Vagina (tissue), 2 donors: ENCODE measurements at places on chromosomes 7 and 10. TPM values are rescaled to one million over a fixed set of nuclear protein-coding genes. Genes with fewer than 3 reads are reported as not detected.

The OTUD1 gene
- total RNA-seq, result 8.1 TPM

The OGDHL gene
- 3.4 TPM for total RNA-seq

The ITGA8 gene
- 15.5 TPM for total RNA-seq

The PNLIP gene
- not detected for total RNA-seq

The CPA2 gene
- total RNA-seq, result not detected

The TLX1 gene
- total RNA-seq, result not detected

The SNX8 gene
- total RNA-seq, result 8.3 TPM

The PRR15 gene
- total RNA-seq, result not detected

The SH2B2 gene
- total RNA-seq, result 8.8 TPM

The PRSS37 gene
- not detected for total RNA-seq

The UCN3 gene
- total RNA-seq, result not detected

The TECPR1 gene
- total RNA-seq, result 19.6 TPM

The VPS41 gene
- total RNA-seq, result 46.7 TPM

The GPR22 gene
- 0.98 TPM for total RNA-seq

The VOPP1 gene
- total RNA-seq, result 26.3 TPM

The SLC26A4 gene
- not detected for total RNA-seq

The ASB4 gene
- total RNA-seq, result 0.25 TPM

The PALD1 gene
- total RNA-seq, result 6.9 TPM

The MYH16 gene
- total RNA-seq, result not detected
